ENCODE measurements at places on chromosomes 4 and X. TPM values are rescaled to one million over a fixed set of nuclear protein-coding genes. Genes with fewer than 3 reads are reported as not detected.

DNA sequence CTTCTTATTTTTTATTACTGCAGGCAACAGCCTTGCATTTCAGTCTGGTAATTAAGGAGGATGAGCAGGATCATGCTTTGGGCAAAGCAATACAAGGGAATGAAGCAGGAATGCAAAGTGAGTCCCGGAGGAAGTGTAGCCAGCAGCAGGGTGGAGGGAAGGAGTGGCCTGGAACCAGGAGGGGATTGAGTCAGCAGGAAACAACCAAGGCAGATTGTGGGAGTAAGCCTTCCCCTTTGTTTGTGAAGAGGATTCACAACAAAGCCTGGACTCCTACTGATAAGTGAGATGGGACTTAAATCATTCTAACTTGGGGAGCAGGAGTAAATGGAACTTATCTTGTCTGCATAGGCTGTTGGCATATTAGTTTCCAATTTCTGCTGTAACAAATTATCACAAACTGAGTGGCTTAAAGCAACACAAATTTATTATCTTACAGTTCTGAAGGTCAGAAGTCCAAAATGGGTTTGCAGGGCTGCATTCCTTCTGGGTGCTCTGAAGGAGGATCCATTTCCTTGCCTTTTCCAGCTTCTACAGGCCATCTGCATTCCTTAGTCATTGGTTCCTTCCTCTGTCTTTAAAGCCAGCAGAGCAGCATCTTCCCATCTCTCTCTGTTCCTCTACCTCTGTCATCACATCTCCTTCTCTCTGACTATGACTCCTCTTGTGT lies 93.2 kb upstream of the AP1S2 start:
- DNase-seq = no peak

- no peak for DNase-seq
These were observed 88.3 kb upstream of the UNC5C start for GRCh38 chr4:95637043-95637600.

Gene CNKSR2
- 28.0 TPM for total RNA-seq

- no peak for DNase-seq
These were observed 334.7 kb upstream of the NDST3 start for GRCh38 chr4:117699595-117699994.

DNA sequence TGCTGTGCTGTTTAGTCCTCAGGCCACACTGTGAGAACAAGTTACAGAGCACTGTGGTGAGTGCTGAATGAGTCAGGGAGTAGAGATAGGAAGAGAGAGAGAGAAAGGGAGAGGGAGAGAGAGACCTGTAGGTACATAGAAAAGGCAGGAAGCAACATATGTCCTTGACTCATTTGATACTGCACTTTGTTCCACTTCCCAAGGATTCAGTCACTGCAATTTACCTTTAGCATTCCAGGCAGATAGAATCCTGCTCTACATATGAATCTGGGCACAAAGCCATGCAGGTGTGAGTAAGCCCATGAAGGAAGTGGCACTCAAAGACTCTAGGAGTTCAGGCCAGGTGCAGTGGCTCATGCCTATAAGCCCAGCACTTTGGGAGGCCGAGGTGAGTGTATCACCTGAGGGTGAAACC lies 1.0 kb upstream of the DAPP1 start:
- no peak for DNase-seq

GRCh38 chrX:30521440-30522182 lies 56.0 kb downstream of the TASL start:
- no peak for DNase-seq

- DNase-seq = no peak
These were observed 691.6 kb downstream of the NLGN4X start for GRCh38 chrX:5537098-5537497.

DNA sequence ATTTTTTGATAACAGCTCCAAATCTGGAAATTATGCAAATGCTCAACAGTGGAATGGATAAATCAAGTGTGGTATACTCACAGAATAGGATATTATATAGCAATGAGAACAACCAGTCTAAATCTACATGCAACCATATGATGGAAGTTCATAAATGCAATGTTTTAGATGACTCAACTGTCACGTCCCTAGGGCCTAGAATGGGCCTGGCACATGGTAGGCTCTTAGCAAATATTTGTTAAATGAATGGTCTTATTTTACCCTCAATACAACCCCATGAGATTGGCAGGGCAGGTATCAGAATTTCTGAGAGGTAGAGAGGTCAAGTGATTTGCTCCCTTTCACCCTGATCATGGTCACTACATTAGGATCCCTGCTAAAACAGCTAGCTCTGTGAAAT lies 14.6 kb upstream of the NKX3-2 start:
- no peak for DNase-seq

Gene DDX60
- 0.74 TPM for total RNA-seq

Gene SHOX
- total RNA-seq = not detected

DNA sequence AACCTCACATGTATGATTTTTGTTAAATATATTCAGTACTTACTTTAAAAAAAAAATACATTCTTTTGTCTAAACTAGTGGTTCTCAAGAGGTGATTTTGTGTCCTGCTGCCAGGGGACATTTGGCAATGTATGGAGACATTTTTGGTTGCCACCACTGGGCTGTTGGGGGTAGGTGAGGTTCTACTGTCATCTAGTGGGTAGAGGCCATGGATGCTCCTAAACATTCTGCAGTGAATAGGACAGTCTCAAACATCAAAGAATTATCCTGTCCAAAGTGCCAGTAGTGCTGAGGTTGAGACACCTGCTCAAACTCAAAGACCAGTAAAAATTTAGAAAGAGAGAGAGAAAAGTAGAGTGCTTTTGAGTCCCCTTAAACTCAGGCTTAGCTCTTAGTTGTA lies 32.9 kb upstream of the PGM2 start:
- DNase-seq = no peak

GRCh38 chr4:137376312-137376711 lies 156.0 kb downstream of the PCDH18 start:
- no peak for DNase-seq

Gene METAP1
- 49.1 TPM for total RNA-seq

GRCh38 chr4:140150886-140151698 lies 2.9 kb downstream of the MAML3 start:
- DNase-seq = peak; percentile 74

DNA sequence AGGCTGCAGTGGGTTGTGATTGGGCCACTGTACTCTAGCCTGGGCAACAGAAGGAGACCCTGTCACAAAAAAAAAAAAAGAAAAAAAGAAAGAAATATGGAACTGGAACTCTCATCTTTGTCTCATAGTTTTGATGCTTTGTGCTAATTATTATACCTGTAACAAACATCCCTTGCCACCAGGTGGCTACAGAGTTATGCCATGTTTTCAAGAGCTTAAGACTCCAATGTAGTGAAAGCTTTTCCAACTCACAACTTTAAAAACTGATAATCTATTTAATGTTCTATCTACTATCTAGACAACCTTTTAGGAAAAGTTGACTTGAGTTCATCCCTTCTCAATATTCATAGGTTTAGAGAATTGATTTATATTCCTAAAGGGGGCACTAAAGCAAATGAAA lies 42.4 kb downstream of the HTR2C start:
- no peak for DNase-seq

Gene SSX4B
- not detected for total RNA-seq

- no peak for DNase-seq
These were observed at the start of gene DMD for GRCh38 chrX:33211356-33212260. Gene DMD, minus strand, starts transcription at chrX:33211549. Its CDS starts 237 bp downstream, at chrX:33211312.

DNA sequence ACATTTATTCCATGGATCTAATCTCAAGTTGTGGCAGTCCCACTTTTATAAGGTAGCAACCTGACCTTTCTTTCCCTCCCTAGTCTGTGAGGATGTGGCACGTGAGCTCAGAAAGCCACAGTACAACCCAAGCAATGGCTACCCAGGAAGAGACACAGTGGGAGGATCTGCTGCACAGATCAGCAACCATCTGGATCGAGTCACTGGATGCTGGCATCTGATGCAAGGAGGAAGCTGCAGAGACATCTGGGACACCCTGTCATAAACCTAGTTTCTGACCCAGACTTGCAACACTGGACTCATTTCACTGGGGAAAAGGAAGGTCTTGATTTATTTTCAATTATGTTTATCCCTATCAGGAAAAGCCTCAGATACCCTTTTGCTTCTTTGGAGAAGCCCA lies 327.1 kb downstream of the PAPSS1 start:
- DNase-seq = no peak

Gene CAPN6
- 96.5 TPM for total RNA-seq

GRCh38 chrX:23497919-23498318 lies 163.3 kb downstream of the PTCHD1 start:
- DNase-seq = no peak

DNA sequence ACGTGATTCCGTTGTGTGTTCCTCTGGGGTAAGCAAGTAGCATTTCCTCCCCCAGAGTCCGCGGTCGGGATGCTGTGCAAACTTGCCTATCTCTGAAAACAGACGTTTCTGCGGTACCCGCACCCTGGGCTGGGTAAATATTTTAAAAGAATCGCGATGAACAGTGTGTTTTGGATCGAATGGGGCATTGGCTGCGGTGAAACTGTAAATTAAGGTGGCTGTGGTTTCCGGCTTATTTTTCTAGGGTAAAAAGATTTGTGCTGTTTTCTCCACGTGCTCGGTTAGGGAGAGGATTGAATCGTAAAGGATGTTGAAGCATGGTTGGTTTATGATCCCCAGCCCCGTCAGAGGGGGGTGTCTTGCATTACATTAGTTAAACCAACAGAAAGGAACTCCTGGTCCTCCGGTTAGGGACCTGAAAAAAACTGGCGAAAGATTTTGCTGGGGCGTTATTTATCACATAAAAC lies 1.2 kb downstream of the HHIP start:
- no peak for DNase-seq

Gene ZNF182
- total RNA-seq = 11.0 TPM

DNA sequence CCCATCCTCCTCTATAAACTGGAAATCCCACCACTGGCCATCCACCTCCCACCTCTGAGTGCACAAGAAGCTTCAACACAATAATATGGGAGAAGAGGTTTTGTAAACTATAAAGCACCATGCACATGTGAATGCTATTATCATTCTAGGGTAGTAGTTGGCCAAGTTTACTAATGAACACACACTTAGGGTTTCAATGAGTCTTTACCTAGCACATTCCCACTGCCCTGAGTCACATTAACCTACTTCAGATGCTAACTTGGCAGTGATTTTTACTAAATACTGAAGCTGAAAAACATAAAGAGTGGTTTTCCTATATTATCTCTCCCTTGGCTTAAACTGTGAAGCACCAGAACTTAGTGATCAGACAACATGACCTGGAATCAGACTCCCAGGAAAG lies 93.9 kb downstream of the SH3KBP1 start:
- no peak for DNase-seq

DNA sequence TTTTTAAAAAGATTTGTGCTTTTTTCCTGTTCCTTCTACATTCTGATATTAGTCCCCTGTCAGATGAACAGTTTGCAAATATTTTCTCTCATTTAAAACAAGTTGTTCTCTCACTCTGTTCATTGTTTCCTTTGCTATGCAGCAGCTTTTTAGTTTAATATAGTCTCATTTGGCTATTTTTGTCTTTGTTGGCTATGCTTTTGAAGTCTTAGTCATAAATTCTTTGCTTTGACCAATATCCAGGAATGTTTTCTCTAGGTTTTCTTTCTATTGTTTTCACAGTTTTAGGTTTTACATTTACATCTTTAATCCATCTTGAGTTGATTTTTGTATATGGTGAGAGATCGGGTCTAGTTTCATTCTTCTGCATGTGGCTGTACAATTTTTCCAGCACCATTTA lies 136.8 kb downstream of the TET2 start:
- no peak for DNase-seq

GRCh38 chr4:145839151-145839550 lies 99.5 kb downstream of the ZNF827 start:
- DNase-seq = no peak

Gene VCX
- not detected for total RNA-seq

GRCh38 chr4:105440890-105441289 lies 33.0 kb downstream of the PPA2 start:
- DNase-seq = no peak

- DNase-seq = no peak
These were observed 41.6 kb upstream of the CXorf38 start for GRCh38 chrX:40688929-40689328.

Gene PRDM8
- 0.38 TPM for total RNA-seq

Gene NAP1L2
- 2.2 TPM for total RNA-seq

GRCh38 chr4:182582245-182582644 lies 334.9 kb downstream of the DCTD start:
- no peak for DNase-seq

Gene MSX1
- 5.0 TPM for total RNA-seq

GRCh38 chr4:120842031-120842430 lies 80.5 kb downstream of the PRDM5 start:
- DNase-seq = no peak

Gene QRFPR
- total RNA-seq = not detected

DNA sequence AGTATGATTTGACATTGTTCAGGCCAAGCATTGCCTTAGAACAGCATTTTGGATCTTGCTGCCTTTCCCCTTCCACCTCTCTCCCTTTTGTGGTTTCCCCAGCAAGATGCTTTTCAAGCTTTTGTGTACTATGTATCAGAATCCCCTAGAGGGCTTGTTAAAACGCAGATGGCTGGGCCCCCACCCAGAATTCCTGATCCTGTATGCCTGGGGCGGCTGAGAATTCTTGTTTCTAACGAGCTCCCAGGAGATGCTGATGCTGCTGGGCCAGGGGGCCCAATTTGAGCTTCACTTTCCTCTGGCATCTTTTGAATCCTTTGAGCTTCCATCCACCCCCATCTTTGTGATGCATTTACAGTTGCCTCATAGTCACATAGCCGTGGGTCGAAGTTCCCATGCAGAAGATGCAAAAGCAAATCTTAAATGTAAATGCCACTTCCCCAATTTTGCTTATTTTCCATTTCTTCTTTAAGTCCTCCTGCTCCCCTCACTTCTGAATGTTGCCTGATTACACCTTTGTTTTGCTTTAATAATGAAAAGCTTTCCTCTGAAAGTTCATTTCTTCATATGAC lies 18.5 kb downstream of the HCCS start:
- no peak for DNase-seq

DNA sequence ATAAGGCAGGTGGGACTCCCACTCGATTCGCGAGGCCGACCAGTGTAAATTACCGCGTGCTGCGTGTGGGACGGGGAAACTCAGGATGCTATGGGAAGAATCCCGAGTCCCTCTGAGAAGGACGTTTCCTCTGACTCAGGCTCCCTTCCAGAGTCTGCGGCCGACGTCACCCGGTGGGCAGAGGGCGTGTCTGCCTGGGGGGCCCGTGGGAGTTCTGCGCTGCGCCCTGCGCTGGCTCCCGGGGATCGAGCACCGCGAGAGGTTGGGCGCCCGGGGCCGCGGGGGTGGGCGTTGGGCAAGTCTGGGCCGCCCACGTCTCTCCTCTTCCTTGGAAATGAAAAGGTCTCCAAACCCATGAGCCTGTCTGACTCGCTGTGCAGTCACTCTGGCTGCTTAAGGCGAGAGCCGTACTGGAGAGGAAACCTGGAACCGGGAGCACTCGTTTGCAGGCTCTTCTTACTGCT lies 568 bp downstream of the NIPAL1 start:
- DNase-seq = peak; percentile 69

DNA sequence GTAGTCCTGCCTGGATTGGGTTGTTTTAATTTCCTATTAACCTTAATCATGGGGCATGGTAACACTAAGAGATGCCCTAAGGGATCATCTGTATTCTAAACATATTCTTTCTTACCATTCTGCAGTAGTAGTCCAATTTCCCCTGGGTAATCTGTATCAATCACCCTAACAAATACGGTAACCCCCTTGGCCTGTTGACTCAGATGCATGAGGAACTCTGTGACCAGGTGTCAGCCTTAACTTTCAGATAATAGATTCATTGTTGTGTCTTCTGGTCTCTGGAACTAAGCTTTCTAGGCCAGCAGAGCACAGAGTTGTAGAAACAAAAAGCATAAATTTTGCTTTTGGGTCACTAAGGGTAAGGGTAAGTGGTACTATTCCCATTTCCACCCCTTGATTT lies 13.1 kb upstream of the BANK1 start:
- DNase-seq = no peak

Gene IQSEC2
- total RNA-seq = 18.1 TPM

Gene FGFBP1
- total RNA-seq = not detected

Measured in progenitor cell of endocrine pancreas (in vitro differentiated cells).